Putamen (tissue), 1 donor: ENCODE measurements at places on chromosomes 12 and 14.
A peak's percentile ranks its signal among the peaks of the same experiment; 100 is the strongest.

GRCh38 chr14:89397569-89398230 lies 19.3 kb downstream of the FOXN3 start:
- DNase-seq, result no peak

- no peak for DNase-seq
These were observed 61.4 kb upstream of the TUNAR start for GRCh38 chr14:95815226-95815690.

DNA sequence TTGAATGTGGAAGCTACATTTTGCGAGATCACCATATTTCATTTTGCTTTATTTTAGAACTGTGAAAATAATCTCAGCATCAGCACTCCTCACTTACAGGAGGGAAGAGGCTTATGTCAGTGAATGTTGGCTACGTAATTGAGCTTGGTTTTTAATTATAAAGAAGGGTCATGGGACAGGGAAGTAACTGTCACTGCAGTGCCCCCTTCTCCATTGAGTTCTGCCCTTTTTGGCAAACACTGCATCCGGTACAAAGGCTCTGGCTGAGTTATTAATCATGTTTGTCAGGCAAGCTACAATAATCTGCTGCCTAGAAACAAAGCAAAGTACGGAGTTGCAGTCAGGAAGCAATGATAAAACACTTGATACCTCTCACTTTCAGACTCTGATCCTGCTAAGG lies 546.7 kb downstream of the SNAPC1 start:
- no peak for DNase-seq

DNA sequence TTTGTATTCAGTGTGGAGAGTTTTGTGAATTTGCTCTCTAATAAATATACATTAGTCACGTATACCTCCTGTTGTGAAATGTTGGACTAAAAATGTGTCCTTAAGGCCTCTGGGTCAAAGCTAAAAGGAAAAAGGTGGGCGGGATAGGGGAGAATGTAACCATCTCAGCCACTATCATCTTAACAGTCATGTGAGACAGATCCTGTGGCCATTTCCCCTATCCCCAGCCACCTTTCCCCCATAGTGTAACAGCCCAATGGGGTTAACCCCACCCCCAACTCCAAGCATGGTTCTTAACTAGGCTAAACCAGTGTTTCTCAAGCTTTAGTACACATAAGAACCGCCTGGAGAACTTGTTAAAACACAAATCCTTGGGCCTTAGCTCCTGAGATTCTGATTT lies 6.5 kb upstream of the ITPR2 start:
- DNase-seq, result no peak

- peak; percentile 23 for DNase-seq
These were observed 133.6 kb downstream of the TTLL5 start for GRCh38 chr14:75794615-75795038.

- no peak for DNase-seq
These were observed 1154.6 kb downstream of the GALC start for GRCh38 chr14:86838363-86838762.

DNA sequence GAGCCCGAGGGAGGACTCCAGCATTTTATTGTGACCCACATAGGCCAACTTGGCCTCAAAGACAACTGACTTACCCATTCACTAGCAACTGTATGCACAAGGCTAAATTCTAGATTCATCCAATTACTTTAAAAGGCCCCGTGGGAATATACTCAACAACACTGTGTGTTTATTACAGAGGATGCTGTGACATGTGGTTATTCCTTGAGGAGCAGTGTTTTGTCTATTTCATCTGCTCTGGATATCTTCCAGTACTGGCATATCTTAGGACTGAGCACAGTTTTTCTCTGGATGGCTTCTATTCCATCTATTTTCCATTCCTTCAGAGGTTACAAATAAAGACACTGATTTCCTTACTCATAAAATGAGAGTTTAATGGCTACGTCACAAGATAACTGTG lies 87.2 kb upstream of the KRAS start:
- no peak for DNase-seq

- DNase-seq, result no peak
These were observed 77.8 kb downstream of the SERPINA3 start for GRCh38 chr14:94689985-94690400.

- no peak for DNase-seq
These were observed 50.8 kb downstream of the ARL1 start for GRCh38 chr12:101356794-101357193.

- no peak for DNase-seq
These were observed 468.8 kb downstream of the BCL11B start for GRCh38 chr14:98803196-98803595.

DNA sequence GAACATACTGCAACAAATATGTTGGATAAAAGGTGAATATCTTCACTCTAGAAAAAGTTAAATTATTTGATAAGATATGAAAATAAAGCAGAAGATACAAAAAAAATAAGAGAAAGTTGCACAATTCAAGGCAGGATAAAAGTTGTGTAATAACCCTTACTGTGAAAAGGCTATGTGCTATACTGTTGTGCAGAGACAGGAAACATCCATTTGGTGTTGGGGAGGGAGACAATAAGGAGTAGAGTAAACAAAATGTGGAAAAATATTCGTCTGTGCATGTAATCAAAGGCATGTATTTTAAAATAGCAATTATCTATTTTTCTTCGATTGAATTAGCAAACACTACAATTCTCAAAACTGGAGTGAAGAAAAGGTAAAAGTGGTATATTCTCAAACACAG lies 34.8 kb downstream of the PTHLH start:
- DNase-seq, result no peak

DNA sequence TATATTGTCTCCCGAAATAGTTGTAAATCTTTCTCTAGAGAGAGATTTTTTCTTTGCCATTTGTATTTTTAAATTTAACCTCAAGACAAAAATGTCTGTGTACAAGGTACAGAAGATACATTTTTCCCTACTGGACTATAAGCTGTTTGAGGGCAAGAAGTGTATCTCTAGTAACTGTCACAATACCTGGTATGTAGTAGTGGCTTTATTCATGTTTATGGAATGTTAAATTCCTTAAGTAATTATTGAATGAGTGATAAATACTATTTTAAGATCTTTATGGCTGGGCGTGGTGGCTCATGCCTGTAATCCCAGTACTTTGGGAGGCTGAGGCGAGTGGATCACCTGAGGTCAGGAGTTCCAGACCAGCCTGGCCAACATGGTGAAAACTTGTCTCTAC lies 24.4 kb upstream of the CDK17 start:
- no peak for DNase-seq

DNA sequence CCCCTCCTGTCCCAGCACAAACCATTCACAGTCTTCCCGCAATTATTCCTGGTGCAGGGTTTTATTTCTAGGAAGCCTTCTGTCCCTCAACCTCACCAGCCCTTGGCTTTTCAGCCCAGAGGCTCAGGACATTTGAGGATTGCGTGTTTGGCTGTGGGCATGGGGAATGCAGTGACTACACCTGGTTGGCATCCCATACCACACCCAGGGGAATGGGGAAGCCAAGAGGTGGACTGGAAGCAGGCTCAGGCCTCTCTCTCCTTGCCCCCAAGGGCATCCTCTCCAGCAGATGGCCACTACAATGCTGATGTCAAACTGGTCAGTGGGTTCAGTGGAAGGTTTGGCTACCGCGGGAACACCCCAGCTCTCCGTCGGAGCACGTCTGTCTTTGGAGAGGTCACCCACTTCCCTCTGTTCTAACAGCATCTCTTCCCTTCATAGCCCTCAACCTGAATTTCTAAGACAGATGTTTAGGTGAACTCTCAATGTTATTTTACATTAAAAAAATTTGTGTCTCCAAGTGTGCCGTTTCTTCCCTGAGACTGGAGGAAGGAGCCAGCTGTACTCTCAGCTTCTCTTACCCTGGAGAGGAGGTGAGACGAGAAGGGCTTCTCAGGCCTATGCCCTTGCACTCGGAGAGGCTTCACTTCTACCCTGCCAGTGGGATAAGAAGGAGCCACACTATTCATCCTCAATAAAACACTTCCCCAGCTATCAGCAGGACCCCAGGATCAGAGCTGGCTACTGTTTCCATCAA lies 35.5 kb downstream of the DCAF4 start:
- DNase-seq, result no peak

DNA sequence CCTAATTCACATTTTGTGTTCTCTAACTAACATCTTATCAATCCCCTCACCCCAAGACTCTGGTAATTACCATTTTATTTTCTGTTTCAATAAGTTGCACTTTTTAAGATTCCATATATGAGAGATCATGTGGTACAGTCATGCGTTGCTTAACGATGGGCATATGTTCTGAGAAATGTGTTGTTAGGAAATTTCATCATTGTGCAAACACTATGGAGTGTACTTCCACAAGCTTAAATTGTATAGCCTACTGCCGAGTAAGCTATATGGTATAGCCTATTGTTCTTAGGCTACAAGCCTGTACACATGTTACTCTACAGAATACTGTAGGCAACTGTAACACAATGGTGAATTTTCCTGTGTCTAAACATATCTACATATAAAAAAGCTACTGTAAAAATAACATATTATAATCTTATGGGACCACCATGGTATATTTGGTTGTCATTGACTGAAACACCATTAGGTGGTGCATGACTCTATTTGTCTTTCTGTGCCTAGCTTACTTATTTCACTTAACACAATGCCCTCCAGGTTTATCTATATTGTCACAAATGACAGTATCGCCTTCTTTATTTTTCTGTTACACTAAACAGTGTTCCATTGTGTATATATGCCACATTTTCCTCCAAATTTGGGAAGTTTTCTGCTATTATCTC lies 473.4 kb upstream of the LMO3 start:
- no peak for DNase-seq

GRCh38 chr12:14960548-14961465 lies 594 bp downstream of the ARHGDIB start:
- DNase-seq, result no peak

GRCh38 chr12:120199595-120200306 lies 1.2 kb downstream of the RPLP0 start:
- no peak for DNase-seq

DNA sequence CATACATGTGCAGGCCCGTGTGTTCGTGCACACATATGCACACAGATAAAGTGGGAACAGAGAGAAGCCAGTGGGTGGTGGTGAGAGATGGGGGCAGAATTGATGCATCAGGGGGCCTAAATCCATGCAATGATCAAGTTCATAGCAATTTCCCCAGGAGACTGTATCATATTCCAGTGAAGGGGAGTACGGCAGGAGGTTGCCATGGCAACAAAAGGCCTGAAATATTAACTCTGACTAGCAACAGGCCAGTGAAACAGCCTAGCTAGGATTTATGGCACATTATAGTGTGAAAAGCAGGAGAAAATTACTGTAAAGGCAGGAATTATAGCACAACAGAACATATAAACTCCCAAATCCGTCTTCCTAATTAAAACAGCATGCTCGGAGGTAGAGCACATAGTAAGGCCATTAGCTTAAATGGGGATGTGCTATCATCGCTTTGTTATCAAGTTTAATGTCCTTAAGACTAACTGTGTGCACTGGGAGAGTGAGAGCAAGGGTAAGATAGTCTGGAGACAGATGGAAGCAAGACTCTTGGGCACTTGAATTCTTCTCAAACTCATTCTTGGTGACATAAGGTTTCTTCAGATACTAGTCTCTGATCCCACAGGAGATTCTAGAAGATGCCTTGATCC lies 806.3 kb downstream of the DIO2 start:
- no peak for DNase-seq

- no peak for DNase-seq
These were observed 35.2 kb upstream of the DLK1 start for GRCh38 chr14:100691395-100692056.

DNA sequence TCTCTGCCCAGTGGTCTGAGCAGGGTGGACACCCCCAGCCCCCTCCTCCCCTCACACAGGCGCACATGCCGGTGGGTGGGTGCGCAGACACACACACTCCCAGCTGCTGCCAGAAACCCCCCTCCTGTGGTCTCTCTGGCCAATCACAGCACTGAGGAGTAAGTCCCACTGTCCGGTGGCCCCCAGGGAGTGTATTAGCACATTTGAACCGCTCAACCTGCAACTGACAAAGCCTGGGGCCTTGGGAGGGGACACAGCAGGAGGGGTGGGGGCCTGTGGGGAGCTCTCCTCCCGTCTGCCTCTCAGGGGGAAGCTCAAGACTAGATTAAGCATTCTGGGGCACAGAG lies 11.7 kb downstream of the FIGNL2 start:
- DNase-seq, result no peak

DNA sequence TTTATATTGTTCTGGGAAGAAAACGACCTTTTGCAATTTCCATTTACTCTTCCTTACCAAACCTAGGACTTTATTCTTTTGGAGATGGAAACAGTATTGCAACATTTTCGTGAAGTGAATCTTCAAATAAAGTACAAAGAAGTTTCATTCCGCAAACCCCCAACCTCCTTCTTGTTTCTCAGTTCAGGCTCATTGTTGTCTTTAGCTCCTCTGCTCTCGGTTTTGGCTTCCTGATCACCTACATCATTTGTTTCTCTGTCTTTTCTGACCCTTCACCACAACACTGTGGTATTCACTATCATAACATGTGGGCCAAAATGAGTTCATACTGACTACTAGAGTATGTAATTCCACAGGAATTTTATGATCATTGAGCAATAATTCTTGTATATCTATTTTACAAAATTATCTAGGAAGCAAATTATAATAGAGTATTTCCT lies 266.8 kb downstream of the ADAMTS20 start:
- DNase-seq, result no peak

- DNase-seq, result peak; percentile 75
These were observed 1.0 kb downstream of the IGFBP6 start for GRCh38 chr12:53098354-53098981.

DNA sequence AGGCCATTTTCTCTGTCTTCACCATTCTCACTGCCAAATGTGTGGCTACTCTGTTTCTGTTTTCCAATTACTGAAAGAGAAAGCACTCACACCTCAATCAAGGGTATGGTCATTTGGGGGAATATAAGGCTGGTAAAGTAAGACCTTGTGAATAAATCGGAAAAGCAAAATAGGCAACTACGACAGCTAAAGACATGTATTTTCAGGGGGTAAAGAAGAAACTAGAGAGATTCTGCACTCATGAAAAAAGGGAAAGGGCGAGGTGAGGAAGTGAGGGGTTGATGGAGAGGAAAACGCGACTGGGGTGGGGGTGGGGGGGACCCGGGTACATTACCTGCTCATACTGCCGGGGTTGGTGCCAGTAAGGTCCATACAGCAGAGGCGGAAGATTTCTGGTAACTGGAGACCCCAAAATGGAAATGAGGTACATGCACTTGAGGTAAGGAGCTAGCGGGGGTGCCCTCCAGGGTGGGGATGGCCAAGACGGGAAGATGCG lies 19.3 kb downstream of the CHD8 start:
- no peak for DNase-seq

DNA sequence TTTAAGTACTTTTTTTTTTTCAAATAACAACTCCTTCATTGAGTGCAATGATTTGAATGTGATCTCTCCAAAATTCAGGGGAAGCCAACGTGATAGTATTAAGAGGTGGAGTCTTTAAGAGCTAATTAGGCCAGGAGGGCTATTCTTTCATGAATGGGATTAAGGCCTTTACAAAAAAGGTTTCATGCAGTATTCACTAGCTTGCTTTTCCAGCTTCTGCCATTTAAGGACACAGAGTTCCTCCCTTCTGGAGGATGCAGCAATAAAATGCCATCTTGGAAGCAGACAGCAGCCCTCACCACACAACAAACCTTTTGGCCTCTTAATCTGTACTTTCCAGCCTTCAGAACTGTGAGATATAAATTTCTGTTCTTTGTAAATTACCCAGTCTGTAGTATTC lies 586.8 kb upstream of the LMO3 start:
- no peak for DNase-seq

- DNase-seq, result no peak
These were observed 60.3 kb upstream of the KCNMB4 start for GRCh38 chr12:70305794-70306193.
